Uterine smooth muscle cell (primary cell): ENCODE measurements at places on chromosomes 13 and 19. TPM values are rescaled to one million over a fixed set of nuclear protein-coding genes. Genes with fewer than 3 reads are reported as not detected.

The IL17D gene
- total RNA-seq, result 1.00 and 1.4 TPM in 2 replicates

The CEACAM8 gene
- not detected in 2 replicates for total RNA-seq

The GIPC3 gene
- total RNA-seq, result under 0.01 TPM in 1 of 2 replicates, not detected in the other

The ZNF253 gene
- total RNA-seq, result 1.9 and 2.1 TPM in 2 replicates

The DIRAS1 gene
- 1.9 and 4.2 TPM in 2 replicates for total RNA-seq

The ABHD17A gene
- 69.7 and 71.1 TPM in 2 replicates for total RNA-seq

The CEACAM7 gene
- total RNA-seq, result not detected in 2 replicates

The NLRP11 gene
- total RNA-seq, result not detected in 2 replicates

The MADCAM1 gene
- total RNA-seq, result 0.11 TPM in 1 of 2 replicates, not detected in the other

The RYR1 gene
- under 0.01 and 0.11 TPM in 2 replicates for total RNA-seq

The AMER2 gene
- total RNA-seq, result under 0.01 TPM in 1 of 2 replicates, not detected in the other

The ACP7 gene
- total RNA-seq, result 0.33 and 0.87 TPM in 2 replicates

The SLITRK6 gene
- 0.22 TPM in 1 of 2 replicates, not detected in the other for total RNA-seq

The LIM2 gene
- total RNA-seq, result not detected in 2 replicates

The POU2F2 gene
- 0.77 and 1.00 TPM in 2 replicates for total RNA-seq

The TTC9B gene
- total RNA-seq, result not detected in 2 replicates

The ZNF558 gene
- 23.0 and 41.4 TPM in 2 replicates for total RNA-seq

The ZNF582 gene
- total RNA-seq, result 1.00 and 2.5 TPM in 2 replicates

The LIG1 gene
- 19.1 and 58.9 TPM in 2 replicates for total RNA-seq

The DYRK1B gene
- total RNA-seq, result 6.6 and 11.1 TPM in 2 replicates

The ZNF610 gene
- total RNA-seq, result 1.00 and 2.7 TPM in 2 replicates

The LHB gene
- not detected in 2 replicates for total RNA-seq

The PCDH17 gene
- not detected in 2 replicates for total RNA-seq

The BRSK1 gene
- 7.0 and 9.2 TPM in 2 replicates for total RNA-seq

The ZNF256 gene
- total RNA-seq, result 3.6 and 5.6 TPM in 2 replicates

The ZNF91 gene
- total RNA-seq, result 11.3 and 18.6 TPM in 2 replicates

The CYP2A7 gene
- total RNA-seq, result not detected in 2 replicates

The TTYH1 gene
- total RNA-seq, result not detected in 2 replicates

The GATAD2A gene
- total RNA-seq, result 50.5 and 76.6 TPM in 2 replicates

The FUT3 gene
- total RNA-seq, result not detected in 2 replicates

The SYCN gene
- total RNA-seq, result not detected in 2 replicates

The ELOF1 gene
- total RNA-seq, result 26.0 and 31.2 TPM in 2 replicates

The ARL11 gene
- not detected in 2 replicates for total RNA-seq

The SPC24 gene
- total RNA-seq, result 50.2 and 237 TPM in 2 replicates
